Stimulated activated naive CD4-positive, alpha-beta T cell treated with Interleukin-2 at 50 U/mL for 16 hours (primary cell): ENCODE measurements at places on chromosomes 1 and 21.

DNA sequence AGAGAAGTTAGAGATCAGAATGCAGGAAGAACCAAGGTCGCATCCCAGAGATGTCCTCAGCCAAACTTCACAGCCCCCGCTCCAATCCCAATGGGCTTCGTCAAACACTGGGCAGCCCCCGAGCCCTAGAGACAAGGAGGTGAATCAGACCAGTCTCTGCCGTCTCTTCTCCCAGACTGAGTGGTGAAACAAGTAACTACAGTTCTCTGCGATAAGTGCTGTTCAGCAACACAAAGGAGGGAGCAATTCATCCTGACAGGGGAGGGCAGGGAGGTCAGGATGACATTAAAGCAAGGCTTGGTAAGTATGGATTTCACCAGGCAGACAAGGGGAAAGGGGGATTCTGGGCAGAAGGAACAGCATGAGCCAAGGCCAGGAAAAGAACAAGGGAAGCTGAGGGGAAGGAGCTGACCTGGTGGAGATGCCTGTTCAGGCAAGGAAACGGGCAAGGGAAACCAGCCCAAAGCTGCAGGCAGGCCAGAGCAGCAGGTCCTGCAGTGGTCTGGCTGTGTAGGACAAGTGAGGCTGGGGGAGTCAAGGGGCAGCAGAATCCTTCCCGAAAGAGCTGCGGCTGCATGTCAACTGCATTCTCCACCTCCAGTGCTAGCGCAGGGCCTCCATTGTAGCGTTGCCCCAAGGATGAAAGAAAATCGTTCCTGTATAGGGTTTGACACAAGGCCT lies 13.6 kb upstream of the ERI3 start:
- no peak for DNase-seq

- DNase-seq = no peak
These were observed 9.4 kb downstream of the TMEM35B start for GRCh38 chr1:34975771-34976170.

GRCh38 chr1:205929496-205930194 lies 13.6 kb downstream of the SLC26A9 start:
- DNase-seq = no peak

DNA sequence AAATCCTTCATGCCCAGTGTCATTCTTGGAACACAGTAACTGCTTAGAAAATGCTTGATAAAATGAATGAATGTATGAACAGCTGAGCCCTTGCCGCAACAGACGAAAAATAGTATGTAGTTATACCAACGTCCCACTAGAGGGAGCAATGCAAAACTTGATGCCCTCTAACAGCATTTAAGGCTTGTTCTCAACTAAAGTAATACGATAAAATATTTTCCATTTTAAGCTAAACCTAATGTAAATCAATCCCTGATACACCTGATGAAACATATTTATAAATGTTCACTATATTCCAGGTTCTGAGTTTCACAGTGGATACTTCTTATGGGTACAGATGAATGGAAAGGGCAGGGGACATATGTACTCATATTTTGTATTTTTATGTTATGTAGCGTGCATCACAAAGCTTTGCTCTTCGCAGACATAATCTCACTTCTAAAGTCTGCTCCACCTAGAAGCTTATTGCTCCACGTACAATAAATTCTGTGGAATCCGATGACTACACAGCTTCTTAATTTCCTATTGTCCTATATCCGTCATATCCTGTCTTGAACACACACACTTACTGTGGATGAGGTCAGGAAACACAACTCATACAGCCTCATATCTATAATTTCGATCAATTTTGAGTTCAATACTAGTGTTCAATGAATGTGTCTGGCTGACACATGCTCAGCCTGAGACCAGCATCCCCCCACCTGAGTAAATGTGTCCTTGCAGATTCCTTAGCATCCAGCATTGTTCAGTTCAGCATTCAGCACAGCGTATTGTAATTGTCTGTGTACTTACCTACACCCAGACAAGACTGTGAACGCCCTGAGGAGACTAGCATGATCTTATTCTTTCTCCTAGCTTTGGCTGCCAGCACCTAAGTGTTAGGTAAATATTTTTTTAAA lies 4.4 kb upstream of the UTP25 start:
- DNase-seq = no peak

DNA sequence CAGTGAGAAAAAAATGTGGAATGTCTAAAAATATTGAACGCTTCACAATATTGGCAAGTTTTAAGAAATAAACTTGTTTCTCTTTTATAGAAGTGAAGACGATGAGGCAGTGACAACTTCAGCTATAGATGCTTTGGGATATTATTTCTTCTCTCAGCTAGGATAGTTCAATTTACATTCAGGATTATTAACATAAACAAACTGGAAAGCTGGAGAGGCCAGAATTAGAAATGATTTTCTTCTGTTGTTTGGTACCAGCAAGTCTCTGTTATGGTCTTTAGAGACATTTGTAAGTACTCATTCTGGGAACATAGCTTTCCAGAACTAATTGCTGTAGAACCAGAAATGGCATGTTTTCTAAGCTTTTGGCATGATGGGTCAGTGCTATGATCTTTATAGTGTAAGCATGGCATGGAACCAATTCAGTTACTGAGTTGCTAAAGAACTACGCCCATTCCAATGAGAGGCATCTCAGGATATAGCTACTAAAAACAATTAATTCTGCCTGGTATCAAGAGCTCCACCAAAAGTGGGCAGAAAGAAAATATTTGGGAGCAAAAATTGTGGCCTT lies 599.5 kb upstream of the B3GALT2 start:
- DNase-seq = no peak

DNA sequence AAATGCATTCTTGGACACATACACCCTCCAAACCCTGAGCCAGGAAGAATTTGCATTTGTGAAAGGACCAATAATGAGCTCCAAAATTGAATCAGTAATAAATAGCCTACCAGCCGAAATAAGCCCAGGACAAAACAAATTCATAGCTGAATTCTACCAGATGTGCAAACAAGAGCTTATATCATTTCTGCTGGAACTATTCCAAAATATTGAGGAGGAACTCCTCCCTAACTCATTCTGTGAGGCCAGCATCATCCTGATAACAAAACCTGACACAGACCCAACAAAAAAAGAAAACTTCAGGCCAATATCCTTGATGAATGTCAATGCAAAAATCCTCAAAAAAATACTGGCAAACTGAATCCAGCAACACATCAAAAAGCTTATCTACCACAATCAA lies 6.7 kb downstream of the SPRR2E start:
- DNase-seq = no peak

DNA sequence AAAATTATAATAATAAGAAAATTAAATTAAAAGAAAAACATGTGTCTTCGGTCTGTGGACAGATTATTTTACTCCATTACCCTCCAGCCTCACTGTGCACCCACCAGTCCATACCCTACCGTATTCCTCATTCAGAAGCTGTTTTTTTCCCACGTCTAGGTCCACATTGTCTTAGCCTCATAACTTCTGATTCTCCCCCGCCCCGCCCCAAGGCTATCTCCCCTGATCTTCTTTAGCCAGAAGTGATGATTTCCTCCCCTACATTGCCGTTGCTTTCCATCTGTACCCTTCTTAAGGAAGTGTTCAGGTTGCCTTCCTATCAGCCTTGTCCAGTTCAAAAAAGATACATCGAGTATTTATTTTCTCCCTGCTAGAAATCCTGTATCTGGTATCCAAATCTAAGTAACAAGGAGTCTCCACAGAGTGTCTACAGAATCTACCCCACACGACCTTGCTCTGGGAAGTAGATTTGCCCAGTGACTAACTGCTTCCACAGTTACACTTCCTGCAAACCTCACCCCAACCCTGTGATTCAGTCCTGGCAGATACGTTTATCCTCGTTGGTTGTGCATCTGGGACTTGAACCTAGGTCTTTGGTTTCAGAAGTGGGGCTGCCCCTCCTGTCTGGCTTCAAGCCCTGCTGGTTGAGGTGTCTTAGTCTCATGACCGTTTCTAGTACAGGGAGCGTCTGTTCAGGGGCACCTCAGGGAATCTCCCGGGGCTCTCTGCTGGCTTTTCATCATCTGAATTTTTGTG lies 470.2 kb downstream of the CAMTA1 start:
- DNase-seq = no peak

GRCh38 chr1:53122961-53123413 lies 19.5 kb downstream of the SLC1A7 start:
- DNase-seq = no peak

DNA sequence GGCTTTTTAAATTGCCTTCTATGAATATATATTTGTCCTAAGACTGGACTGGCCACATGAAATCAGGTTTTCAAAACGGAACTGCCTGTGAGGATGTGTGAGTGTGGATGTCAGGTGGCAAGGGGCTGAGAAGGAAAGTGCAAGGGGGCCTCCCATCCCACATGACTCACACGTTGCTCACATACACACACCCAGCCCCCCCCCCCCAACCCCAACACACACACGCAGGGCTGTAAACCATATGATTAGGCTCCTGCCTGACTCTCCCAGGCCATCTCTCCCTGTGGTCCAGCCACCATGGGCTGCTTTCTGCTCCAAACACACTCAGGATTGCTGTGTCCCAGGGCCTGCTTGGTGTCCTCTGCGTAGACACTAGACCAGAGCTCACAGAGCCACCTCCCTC lies 22.4 kb downstream of the DEGS1 start:
- peak; percentile 23 for DNase-seq

DNA sequence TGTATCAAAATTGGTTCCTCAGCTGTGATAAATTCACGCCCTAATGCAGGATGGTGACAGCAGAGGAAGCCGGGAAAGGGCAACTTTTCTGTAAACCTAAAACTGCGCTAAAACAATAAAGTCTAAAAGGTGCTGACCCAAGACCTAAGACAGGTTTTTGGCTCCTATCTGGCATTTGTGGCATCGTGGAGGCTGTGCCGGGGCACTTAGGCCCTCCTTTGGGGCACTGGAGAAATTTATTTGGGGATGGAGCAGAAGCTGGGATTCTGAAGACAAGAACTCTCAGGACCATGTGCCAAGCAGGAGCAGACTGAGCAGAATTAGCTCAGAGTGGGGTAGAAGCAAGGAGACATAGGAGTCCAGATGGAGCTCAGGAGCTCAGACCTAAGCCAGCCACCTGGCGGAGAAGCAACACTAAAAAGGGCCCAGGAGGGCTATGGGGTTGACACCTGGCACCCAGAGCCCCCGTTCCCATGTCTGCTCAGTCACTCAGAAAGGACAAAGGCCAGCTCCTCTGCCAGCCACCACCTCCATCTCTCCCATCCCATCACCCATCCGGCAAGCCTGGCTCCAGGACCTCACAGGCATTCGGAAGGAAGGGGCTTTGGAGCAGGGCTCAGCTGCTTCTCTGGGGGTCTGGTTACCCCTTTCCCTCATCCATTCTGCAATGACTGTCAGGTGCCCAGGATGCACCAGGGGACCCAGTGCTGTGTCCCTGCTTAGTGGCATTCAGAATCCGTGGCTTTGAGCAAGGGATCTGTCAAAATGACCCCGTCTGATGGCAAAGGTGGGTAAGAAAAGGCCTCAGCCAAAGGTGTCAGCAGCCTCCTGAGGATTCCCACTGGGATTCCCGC lies 347.7 kb downstream of the NPHP4 start:
- DNase-seq = no peak

- DNase-seq = no peak
These were observed 3.1 kb upstream of the RGS13 start for GRCh38 chr1:192632641-192633532.

DNA sequence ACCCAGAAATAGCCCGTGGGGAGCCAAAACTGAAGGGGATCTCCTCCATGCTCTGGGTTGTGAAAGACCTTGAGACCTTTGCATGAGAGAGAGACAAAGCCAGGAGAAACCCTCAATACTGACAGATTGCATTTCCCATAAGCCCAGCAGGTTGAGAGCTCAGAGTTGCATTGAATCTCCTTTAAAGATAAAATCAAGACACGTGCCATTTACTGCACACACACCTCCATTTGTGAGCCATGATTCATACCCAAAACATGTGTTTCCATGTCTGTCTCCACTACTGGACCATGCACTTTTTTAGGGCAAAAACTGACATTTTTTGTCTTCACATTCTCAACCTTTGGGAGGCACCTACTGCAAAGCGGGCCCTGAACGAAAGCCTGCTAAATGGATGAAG lies 144.0 kb upstream of the NRIP1 start:
- no peak for DNase-seq

DNA sequence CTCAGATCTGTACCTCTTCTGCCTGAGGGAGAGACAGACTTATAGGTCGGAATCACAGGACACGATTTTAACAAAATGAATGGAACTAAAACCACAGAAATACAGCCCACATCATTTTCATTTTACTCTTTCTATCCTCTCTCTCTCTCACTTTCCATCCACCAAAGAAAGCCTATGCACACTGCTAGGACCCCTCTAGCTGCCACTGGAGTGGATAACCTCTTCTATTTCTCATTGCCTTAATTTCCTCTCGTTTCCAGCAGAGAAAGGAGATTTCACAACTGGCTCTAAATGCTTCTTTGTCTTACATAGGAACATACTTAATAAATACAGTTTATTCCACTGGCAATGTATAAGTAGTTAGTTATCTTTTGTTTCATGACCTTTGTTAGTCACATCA lies 867.8 kb upstream of the ADGRL4 start:
- DNase-seq = no peak

GRCh38 chr1:166948856-166949350 lies 26.4 kb downstream of the ILDR2 start:
- DNase-seq = no peak

DNA sequence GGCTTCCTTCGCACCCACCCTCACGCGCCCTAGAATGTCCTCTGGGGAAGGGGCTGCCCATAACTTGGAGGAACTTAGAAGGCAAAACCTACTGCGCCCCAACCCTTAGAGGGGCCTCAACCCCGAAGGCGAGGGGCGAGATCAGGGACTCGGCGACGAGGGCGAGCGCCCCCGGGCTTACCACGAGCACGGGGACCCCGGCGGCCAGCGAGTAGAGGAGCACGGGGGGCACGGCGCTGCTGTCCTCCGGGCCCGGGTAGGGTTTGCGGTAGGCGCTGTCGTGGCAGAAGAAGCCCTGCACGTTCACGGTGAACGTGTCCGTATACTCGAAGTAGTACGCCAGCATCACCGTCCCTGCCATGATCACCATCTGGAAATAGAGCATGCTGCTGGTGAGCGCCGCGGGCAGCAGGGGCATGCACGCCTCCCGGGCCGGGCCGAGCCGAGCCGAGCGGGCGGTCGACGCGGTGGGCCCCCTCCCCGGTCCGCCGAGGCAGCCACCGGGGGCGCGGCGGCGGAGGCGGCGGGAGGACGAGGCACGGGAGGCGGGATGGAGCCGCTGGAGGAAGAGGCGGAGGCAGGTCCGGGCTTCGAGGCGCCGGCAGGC lies 304 bp downstream of the PLPPR5 start:
- peak; percentile 7 for DNase-seq

DNA sequence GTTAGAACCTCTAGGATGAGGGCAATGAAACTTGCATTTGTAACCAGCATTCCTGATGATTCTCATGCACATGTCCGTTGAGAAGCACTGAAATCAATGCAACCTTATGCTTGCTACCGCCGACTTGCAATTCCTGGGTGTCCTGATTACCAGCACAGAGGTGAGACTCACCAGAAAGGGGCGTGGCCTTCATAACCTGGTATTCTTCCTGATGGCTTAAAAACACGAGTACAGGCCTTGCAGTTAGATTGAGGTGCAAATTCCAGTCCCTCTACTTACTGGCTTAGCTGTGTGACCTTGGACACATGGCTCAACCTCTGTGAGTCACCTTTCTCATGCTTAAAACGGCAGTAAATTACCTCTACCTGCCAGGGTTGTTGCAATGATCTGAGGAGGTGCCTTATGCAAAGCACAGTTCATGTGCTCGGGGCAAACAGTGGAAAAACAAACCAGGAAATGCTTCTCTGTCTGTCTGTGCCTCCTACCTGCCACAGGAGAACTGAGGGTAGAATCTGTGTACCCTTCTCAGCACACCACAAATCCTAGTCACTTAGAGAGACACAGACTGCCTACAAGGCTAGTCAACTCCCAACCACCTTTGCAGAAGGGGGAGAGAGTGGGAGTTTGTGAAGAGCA lies 39.1 kb upstream of the ECE1 start:
- DNase-seq = no peak

GRCh38 chr21:25273959-25274358 lies 333.3 kb downstream of the MRPL39 start:
- DNase-seq = no peak
